ENCODE measurements at places on chromosomes 13 and 19. TPM values are rescaled to one million over a fixed set of nuclear protein-coding genes. Genes with fewer than 3 reads are reported as not detected.

Gene SBSN
- 0.23 TPM for total RNA-seq

Gene KLK11
- total RNA-seq = not detected

Gene GPI
- total RNA-seq = 171 TPM

Gene SLAIN1
- total RNA-seq = 0.30 TPM

Gene NCAN
- total RNA-seq = not detected

Gene CSNK1G2
- 81.9 TPM for total RNA-seq

Gene WDR87
- total RNA-seq = not detected

Gene CEACAM8
- total RNA-seq = not detected

Gene ALKBH7
- 9.6 TPM for total RNA-seq

Gene IFNL1
- not detected for total RNA-seq
